ENCODE measurements at places on chromosomes 7 and 10. TPM values are rescaled to one million over a fixed set of nuclear protein-coding genes. Genes with fewer than 3 reads are reported as not detected.

ZNF862 gene
- polyA plus RNA-seq = 2.5 TPM

VWA2 gene
- polyA plus RNA-seq = not detected

PDE1C gene
- not detected for polyA plus RNA-seq

ACTL6B gene
- not detected for polyA plus RNA-seq

CYP2C8 gene
- not detected for polyA plus RNA-seq

SRGN gene
- polyA plus RNA-seq = 1,143 TPM

CNTNAP2 gene
- polyA plus RNA-seq = not detected

CRYGN gene
- polyA plus RNA-seq = not detected

UNC5B gene
- 0.06 TPM for polyA plus RNA-seq

ZPBP gene
- 0.28 TPM for polyA plus RNA-seq

DEPP1 gene
- not detected for polyA plus RNA-seq

PPP1R17 gene
- not detected for polyA plus RNA-seq

CALHM3 gene
- not detected for polyA plus RNA-seq

CXCL12 gene
- not detected for polyA plus RNA-seq

SEMA3C gene
- 0.53 TPM for polyA plus RNA-seq

ABCB4 gene
- polyA plus RNA-seq = not detected

LRRC4 gene
- polyA plus RNA-seq = 0.08 TPM

TFEC gene
- polyA plus RNA-seq = not detected

BAZ1B gene
- polyA plus RNA-seq = 23.4 TPM

PALS2 gene
- 7.3 TPM for polyA plus RNA-seq

RSPH10B2 gene
- polyA plus RNA-seq = not detected

RSPH10B gene
- not detected for polyA plus RNA-seq

SMKR1 gene
- polyA plus RNA-seq = 18.1 TPM

CHAT gene
- not detected for polyA plus RNA-seq

TAC1 gene
- not detected for polyA plus RNA-seq

CADPS2 gene
- not detected for polyA plus RNA-seq

SPDYE2 gene
- polyA plus RNA-seq = 0.86 TPM

SLC18A3 gene
- polyA plus RNA-seq = not detected

GGCT gene
- polyA plus RNA-seq = 20.3 TPM

PRR15 gene
- polyA plus RNA-seq = not detected

SORCS1 gene
- not detected for polyA plus RNA-seq

NODAL gene
- polyA plus RNA-seq = not detected

C10orf62 gene
- not detected for polyA plus RNA-seq

LLCFC1 gene
- not detected for polyA plus RNA-seq

TAX1BP1 gene
- 86.9 TPM for polyA plus RNA-seq

CALML3 gene
- not detected for polyA plus RNA-seq

ANXA8L1 gene
- polyA plus RNA-seq = not detected

RPA3 gene
- 90.4 TPM for polyA plus RNA-seq

ATOH7 gene
- polyA plus RNA-seq = not detected

SRRT gene
- polyA plus RNA-seq = 24.9 TPM
